ENCODE measurements at places on chromosomes 6 and 20. TPM values are rescaled to one million over a fixed set of nuclear protein-coding genes. Genes with fewer than 3 reads are reported as not detected.
A peak's percentile ranks its signal among the peaks of the same experiment; 100 is the strongest.

DNA sequence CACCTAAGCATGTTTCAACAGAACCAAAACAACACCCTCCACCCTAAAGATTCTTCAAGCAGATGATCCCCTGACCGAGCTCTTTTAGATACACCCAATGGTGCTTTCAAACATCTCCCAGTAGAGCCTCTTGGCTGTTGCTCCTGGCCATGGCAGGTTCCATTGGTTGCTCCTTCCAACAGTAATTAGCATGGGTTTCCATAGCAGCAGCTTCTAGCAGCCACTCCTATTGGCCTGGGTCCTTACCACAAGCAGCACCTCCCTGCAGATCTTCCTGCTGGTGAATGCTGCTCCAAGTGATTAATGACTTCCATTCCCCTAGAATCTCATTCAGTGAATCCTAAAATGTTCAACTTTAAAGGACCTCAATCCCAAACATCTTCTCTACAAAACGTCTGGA lies 13.9 kb downstream of the CCN2 start:
- H3K27ac ChIP-seq: no peak overlapping the region
- peaks cover 6% of the 10 kb centered on the region for H3K36me3 ChIP-seq
- H3K27me3 ChIP-seq: peaks cover 1% of the 10 kb centered on the region
- peaks cover 27% of the 10 kb centered on the region for H3K4me1 ChIP-seq
- no peak for DNase-seq

DNA sequence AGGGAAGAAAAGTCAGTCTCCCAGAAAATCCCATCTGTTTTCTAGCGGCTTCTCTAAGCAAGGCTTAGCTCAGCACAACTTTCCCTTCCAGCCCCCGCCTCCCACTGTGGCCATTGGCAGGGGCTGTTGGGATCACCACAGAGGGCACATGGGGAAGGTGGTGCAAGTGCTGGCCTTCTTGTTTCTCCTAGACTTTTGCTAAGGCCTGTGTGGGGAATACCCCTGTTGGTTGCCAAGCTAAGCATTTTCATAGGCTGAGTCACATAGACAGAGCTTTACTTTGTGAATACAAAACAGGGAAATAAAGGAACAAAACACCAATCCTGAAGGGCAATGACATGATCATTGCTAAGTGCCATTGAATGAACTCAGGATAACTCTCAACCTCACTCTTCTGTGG lies 32.4 kb upstream of the TIAM2 start:
- peaks cover 12% of the 10 kb centered on the region for H3K36me3 ChIP-seq
- no peak overlapping the region for H3K4me3 ChIP-seq
- no peaks in the 10 kb centered on the region for H3K27me3 ChIP-seq
- no peak overlapping the region for H3K27ac ChIP-seq

The CLPSL2 gene
- 6.2 TPM for total RNA-seq

The LHFPL5 gene
- total RNA-seq: not detected

GRCh38 chr6:38035478-38035877 lies 216.0 kb downstream of the ZFAND3 start:
- peaks cover 41% of the 10 kb centered on the region for H3K4me1 ChIP-seq
- DNase-seq: no peak
- no peaks in the 10 kb centered on the region for H3K36me3 ChIP-seq
- no peak overlapping the region for H3K4me3 ChIP-seq

The FAM50B gene
- total RNA-seq: 2.1 TPM

The FNDC11 gene
- total RNA-seq: 3.8 TPM

DNA sequence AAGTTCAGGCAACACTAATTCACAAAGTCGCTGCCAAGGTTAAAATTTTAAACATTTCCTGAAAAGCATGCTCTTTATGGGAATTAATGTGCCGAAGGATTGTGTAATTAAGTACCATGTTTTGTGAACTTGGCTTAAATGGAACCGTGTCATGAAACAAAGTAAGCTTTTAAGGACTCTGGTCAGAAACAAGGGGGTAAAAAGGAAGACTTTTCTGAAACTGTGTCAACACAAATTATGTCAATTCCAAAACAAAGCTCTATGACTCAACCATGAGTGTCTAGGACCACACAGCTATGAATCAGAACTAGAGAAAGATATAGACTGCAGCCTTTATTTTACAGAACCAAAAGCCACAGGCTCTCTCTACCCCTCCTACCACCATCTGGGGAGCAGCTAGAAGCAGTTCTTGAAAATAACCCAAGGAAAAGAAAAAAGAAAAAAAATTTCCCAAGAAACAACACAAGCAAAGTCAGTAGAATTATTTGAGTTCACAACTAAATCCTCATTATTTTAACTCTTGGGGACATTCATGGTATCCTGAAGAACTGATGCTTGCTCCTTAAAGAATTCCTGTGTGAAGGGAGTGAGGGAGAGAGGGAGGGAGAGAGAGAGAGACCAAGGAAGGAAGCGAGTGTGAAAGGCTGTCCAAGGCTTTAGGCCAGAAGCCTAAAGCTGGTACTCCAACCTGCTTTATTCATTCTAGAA lies 81.9 kb downstream of the ZMYND8 start:
- peak overlapping the region; percentile 85 for H3K27ac ChIP-seq
- H3K4me3 ChIP-seq: no peak overlapping the region
- peaks cover 64% of the 10 kb centered on the region for H3K36me3 ChIP-seq
- no peak for DNase-seq

DNA sequence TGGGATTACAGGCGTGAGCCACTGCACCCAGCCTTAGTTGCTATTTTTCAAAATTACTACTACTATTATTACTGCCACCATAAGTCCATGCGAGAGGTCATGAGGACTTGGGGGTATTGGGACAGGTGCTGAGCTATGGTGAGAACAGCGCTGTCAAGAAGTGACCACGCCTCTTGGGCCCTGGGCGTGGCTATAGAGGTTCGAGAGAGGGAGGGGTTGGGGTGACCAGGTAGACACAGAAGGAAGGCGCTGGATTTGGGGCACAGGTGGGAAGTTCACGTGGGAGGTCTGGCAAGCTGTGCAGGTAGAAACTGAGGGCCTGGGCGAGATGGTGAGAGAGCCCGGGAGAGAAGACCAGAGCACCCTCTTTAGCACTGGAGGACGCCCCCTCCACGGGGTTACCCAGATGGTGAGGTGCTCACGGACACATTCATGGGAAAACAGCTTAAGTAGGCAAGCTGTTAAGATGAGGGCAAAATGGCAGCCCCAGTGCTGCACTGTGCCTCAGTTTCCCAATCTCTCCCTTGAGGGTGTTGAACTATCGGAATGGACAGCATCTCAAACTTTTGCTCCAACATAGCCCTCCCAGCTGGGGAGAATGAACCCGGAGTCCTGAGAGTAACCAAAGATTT lies 61.0 kb downstream of the RAB44 start:
- DNase-seq: peak; percentile 59
- peak overlapping the region; percentile 51 for H3K4me3 ChIP-seq
- peaks cover 12% of the 10 kb centered on the region for H3K4me1 ChIP-seq
- no peaks in the 10 kb centered on the region for H3K27me3 ChIP-seq
- no peak overlapping the region for H3K27ac ChIP-seq
- no peaks in the 10 kb centered on the region for H3K36me3 ChIP-seq
